ENCODE measurements at places on chromosomes 4 and X.

GRCh38 chr4:931194-931959, 739 bp downstream of the GAK start:
- peak overlapping the region; percentile 97 for H3K4me3 ChIP-seq
- DNase-seq = no peak
- H3K27ac ChIP-seq = peak overlapping the region; percentile 90
- peaks cover 35% of the 10 kb centered on the region for H3K4me1 ChIP-seq

- H3K4me1 ChIP-seq = no peaks in the 10 kb centered on the region
- H3K27ac ChIP-seq = no peak overlapping the region
- H3K36me3 ChIP-seq = no peaks in the 10 kb centered on the region
- H3K4me3 ChIP-seq = no peak overlapping the region
Observed at GRCh38 chr4:58587856-58588255, 1477.7 kb upstream of the IGFBP7 start.

GRCh38 chr4:61203436-61203790, 3.3 kb downstream of the ADGRL3 start:
- no peaks in the 10 kb centered on the region for H3K4me1 ChIP-seq
- H3K27me3 ChIP-seq = peaks cover 50% of the 10 kb centered on the region
- H3K27ac ChIP-seq = no peak overlapping the region
- H3K36me3 ChIP-seq = peaks cover 4% of the 10 kb centered on the region

DNA sequence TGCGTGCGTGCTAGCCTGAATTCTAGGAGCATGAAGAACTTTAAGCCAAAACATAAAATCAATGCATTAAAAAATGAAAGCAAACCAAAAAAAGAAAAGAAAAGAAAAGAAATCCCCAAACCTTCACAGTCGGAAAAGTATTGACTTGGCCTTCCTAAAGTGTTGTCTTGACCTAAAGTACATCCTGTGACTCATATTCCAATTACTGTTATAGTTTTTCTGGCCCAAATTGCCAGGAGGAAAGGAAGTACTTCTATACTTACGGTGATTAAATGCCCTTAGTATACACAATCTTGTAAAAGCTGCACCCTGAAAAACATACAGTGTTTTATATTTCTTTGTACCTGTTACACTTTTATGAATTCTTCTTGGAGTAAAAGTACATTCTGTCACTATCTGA, 512.8 kb downstream of the ANKRD50 start:
- no peak overlapping the region for H3K27ac ChIP-seq
- DNase-seq = no peak
- no peaks in the 10 kb centered on the region for H3K36me3 ChIP-seq
- no peaks in the 10 kb centered on the region for H3K4me1 ChIP-seq
- H3K27me3 ChIP-seq = no peaks in the 10 kb centered on the region

- no peak overlapping the region for H3K27ac ChIP-seq
- no peaks in the 10 kb centered on the region for H3K27me3 ChIP-seq
- DNase-seq = no peak
- H3K4me1 ChIP-seq = no peaks in the 10 kb centered on the region
- no peaks in the 10 kb centered on the region for H3K36me3 ChIP-seq
Observed at GRCh38 chr4:155143512-155143911, 64.9 kb upstream of the NPY2R start.

Measured in activated T-helper 1 cell treated with anti-CD3 and anti-CD28 coated beads, Interleukin-12 subunit alpha, Interleukin-12 subunit beta, Interleukin-2, Interleukin-4 antibody, amounts not matched to agents 30 ng/mL and 10 ng/mL and 1 ng/mL, durations not matched to agents 14 hours and 24 hours and 36 hours (primary cell).